ENCODE measurements at places on chromosomes 5 and 9.

DNA sequence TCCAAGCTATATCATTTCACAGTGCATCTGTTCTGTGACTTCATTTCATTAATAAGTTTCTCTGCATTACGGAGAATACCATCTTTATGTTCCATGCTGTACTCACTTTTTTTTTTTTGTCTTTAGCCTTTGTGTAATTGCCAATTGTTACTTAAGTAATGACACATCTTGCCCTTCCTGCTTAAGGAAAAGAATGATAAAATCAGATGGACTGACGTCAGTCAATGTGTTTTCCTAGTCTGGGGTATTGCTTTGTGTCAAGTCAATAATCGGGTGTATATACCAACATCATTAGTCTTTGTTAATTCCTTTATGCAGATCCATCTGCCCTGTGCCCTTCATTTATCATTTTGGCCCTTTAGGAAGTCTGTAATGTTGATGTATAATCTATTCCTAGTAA lies 133.5 kb downstream of the CD180 start:
- no peak for DNase-seq

DNA sequence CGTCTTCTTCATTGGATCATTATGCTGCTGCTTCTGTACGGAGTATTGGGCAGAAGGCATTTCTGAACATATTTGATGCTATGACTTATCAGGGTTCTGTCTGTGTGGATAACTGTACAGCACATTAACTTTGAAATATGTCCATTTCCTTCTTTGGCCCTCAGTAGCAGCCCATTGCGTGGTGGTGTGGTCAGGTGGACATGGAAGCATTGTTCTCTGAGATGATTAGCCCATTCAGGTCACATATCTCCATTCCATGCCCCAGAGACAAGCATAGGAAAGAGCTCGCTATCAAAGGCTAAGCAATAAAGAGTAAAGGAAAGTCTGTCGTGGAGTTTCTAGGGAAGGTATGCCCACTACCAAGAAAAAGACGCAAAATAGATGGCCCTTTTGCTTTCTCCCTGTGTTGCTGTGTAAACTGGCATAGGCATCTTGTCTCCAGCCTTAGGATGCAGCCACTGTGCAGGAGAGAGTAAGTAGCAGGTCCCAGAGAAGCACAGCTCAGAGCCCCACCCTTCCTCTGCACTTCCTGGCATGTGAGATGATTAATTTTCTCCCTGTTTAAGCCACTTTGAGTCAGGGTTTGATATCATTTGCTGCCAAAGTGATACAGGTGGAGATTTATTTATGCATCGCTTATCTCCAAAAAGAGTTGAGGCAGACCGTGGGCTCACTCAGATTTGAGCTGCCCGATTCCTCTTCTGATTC lies 221.9 kb downstream of the PDZD2 start:
- no peak for DNase-seq

GRCh38 chr5:178404987-178405386 lies 172.4 kb upstream of the PHYKPL start:
- DNase-seq: no peak

DNA sequence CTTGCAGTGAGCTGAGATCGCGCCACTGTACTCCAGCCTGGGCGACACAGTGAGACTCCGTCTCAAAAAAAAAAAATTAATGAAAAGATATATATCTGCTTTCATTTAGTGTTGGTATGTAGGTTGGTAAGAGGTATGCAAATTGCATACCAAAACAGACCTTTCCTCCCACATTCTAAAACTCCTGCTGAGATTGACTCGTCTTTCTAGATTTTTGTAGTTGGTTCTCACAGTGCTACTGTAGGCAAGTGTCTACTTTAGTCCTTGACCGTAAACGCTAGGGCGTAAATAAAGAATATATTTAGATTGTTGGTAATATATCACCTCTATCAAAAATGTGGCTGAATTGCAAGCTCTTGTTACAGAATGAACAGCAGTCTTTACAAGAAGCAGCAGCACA lies 445.9 kb downstream of the CHSY3 start:
- no peak for DNase-seq

DNA sequence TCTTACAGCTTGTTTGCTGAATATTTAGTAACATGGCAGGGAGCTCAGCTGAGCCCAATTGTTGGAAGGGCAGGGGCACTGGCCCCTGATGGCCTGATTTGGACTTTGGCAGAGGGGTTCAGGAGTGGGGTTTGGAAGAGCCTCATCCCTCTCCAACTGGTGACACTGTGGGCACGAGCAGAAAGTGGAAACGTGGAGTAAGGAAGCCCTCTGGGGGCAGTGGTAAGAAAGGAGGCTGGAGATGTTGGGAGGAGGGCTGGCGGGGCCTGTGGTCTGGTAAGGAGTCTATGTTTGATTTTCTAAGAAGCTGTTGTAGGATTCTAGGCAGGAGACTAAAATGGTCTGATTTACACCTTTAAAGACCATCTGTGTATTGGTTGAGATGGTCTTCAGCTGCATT lies 208.9 kb downstream of the HSPA4 start:
- DNase-seq: no peak

GRCh38 chr5:169881702-169882303 lies 98.5 kb downstream of the INSYN2B start:
- DNase-seq: no peak

DNA sequence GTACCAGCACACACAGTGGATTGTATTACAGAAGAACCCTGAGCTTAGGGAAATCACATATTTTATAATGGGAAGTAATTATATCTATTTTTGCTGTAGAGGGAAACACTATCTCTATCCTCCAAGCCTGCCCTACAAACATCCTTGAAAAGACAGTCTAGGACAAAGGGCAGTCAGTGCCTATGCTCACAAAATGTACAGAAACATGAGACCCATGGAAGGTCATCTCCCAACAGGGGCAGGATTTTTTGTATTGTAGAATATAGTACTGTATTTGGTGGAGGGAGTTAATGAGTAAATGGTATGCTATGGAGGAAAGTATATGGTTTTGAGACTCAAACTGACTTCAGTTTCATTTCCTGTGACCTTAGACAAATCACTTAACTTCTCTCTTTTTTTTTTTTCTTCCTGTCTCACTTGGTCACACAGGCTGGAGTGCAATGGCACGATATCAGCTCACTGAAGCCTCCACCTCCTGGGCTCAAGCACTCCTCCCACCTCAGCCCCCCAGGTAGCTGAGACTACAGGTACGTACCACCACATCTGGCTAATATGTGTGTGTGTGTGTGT lies 5.8 kb upstream of the RAB14 start:
- DNase-seq: no peak

DNA sequence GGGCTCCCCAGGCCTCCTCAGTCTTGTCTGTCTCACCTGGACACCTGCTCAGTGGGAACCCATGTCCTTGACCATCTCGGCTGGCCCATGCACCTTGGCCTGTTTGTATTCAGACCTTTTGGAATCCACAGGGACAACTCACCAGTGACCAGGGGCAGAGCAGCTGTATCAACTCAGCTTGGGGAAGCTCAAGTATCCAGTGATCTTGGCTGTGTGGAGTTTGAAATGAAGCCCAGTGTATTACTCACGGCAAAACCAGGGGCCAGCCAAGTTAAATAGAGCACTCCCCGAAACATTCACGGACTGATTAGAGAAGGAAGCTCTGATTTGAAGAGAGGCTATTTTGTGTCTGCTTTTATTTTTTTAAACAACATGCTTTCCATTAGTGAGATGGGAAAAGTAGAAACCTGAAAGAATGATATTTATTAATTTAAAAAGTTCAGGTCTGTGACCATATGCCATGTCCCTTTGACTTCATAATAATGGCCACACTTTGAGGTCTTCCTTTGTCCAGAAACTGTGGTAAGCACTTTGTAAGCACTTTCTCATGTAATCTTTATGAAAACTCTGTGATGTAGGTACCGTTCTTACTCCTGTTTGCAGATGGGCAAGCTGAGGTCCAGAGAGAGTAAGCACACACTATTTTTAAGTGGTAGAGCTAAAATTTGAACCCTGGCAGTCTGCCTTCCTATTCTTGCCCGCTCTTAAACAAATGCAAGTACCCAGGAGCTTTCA lies 656.5 kb downstream of the BNC2 start:
- no peak for DNase-seq

DNA sequence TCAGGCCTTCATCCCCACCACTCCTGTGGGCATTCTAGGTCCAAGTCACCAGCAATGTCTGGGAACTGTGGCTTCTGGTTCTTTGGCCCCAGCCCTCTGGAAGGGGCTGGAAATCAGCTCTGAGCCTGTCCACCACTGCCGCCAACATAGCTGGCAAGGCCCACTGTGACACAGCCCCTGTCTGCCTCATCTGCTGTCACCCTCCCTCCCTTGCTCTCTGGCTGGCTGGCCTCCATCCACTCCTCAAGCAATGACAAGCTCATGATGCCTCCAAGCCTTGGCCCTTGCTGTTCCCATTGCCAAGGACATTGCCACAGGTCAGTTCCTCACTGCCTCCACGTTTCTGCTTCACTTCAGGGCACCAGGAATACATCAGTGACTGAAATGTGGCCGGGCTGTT lies 93.7 kb downstream of the LHX2 start:
- no peak for DNase-seq
